ENCODE measurements at places on chromosomes 1 and 21.
A peak's percentile ranks its signal among the peaks of the same experiment; 100 is the strongest.

GRCh38 chr1:24203404-24203803, 16.3 kb upstream of the IFNLR1 start:
- no peak for DNase-seq

GRCh38 chr1:64320922-64321614, 117.6 kb downstream of the UBE2U start:
- no peak for DNase-seq

DNA sequence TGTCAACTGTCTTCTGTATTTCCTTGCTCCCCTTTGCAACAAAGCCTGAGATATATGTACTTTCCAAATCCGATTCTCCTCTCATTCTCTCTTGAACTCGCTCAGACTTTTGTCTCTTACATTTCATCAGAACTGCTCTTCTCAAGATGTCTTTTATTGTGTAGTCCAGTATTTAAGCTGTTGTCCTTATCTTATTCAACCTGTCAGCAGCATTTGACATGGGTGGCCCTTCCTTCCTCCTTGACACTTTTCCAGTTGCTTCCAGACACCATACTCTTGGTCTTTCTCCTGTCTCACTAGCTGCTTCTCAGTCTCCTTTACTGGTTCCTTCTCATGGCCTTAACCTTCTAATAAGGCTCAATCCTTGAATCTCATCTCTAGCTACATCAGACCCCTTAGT, 47.0 kb downstream of the TSNAX start:
- DNase-seq = no peak

DNA sequence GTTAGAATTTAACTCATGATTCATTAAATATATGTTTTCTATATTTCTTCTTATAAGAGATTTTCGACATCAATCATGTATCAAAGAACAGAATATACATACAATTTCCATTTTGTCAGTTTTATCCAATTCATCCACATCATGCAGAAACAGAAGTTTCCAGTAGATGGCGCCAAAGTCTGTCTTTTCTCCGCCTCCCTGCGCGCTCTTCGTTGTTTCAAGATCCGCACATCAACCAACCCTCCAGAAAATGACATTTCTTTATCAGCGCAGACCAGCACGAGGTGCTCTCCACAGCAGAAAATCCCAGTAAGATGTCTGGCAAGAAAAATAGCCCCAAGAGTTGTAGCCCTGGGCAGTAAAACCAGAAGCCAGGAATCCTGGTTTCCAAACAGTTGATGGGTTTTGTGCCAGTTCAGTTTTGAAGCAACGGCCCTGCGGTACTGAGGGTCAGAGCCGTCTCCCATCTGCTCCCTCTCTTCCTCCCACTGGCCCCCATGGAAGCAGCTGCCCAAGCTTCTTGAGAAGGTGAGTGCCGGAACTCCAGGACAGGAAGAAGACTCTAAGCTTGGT, 38.6 kb upstream of the GPR137B start:
- peak; percentile 75 for DNase-seq

DNA sequence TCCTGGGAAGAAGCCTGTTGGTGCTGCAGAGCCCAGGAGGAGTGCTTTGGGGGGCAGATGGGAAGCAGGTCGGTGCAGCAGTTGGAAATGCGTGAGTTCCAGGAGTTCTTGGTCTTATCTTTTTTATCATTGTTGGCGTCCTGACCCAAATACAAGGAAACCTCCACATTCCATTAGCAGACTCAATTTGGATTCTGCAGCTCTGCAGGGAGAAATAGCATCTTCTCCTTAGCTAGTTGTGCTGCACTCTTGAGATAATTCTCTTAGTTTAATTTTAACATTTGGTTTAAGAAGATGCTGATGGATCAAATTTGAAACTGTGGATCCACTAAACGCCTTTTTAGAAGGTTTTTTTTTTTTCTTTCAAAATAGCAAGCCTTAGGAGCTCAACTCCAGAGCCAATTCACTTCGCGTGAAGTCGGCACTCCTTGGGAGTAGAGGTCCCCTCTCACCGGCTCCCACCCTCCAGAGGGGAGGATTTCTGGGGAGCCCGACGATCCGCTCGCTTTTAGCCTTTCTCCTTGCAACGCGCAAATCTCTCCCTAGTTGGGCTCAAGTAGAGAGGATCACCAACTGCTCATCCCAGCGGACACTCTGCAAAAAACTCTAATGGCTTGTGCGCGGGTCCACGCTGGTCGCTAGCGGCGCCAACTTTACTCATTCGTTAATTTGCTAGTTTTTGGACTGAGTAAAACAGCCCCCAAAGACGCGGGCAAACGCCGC, 1.3 kb downstream of the PLD5 start:
- no peak for DNase-seq

GRCh38 chr1:47751193-47751592, 246.0 kb downstream of the TRABD2B start:
- DNase-seq = no peak

- no peak for DNase-seq
Observed at GRCh38 chr1:55035904-55036303, 3.4 kb upstream of the PCSK9 start.

- no peak for DNase-seq
Observed at GRCh38 chr1:71562298-71562697, 481.5 kb upstream of the ZRANB2 start.

DNA sequence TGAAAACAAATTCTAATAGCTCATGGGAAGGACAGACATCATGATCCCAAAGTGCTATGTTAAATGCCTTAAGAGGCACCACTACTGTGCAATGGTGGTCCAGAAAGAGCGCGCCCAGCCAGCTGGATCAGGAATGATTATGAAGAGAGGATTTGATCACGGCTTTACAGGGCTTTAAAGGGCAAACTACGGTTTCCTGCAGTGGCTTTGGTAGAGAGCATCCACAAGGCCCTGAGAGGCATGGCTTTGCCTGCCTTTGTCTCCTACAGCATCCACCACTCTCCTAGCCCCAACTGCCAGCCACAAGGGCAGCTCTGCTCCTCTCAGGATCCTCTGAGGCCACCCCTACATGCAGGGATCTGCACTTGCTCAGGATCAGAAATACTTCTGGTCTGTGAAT, 40.7 kb downstream of the ZNF281 start:
- DNase-seq = no peak

DNA sequence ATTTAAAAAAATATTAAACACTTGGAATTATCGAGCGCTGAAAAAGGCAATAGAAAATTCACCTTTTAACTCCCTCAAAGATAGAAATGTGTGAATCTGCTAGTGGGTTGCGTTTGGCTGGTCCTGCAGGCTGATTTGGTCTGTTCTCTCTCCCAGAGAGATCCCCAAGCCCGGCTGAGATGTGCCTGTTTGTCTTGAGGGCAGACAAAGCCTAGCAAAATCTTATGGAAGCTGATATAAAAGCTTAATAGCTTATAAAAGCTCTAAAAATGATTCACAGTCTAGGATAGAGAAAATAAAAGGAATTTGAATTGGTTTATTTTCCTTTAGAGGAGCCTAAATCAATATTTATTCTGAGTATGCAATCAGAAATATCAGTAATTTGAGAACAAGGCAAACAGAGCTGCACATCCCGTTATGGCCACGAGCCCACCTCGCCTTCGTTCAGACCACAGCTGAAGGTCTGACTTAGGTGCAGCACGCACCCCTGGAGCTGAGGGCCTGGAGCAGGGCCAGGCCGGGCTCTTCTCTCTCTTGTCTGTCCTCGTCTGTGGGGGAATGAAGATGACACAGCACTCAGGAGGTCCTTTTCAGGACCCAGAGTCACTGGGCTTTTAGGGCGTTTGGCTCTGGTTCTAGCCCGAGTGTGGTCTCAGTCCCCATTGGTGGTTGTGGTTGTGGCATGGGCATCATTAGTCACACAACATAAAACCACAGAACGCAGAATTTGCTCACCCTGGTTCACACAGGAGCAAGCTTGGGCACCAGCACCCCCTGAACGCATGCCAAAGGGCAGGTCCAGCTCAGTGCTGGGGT, 18.6 kb downstream of the PDE9A start:
- DNase-seq = no peak

- DNase-seq = no peak
Observed at GRCh38 chr1:209815490-209815889, 9.5 kb upstream of the IRF6 start.

- DNase-seq = peak; percentile 62
Observed at GRCh38 chr1:16073490-16074119, at the start of gene FAM131C. FAM131C (minus strand) TSS chr1:16073651; CDS start chr1:16073442, 209 bp downstream.

- DNase-seq = no peak
Observed at GRCh38 chr1:7691576-7691975, 79.5 kb upstream of the VAMP3 start.

- DNase-seq = peak; percentile 47
Observed at GRCh38 chr1:169546087-169546995, 39.9 kb downstream of the F5 start.
